ENCODE measurements at places on chromosomes 12 and 14. TPM values are rescaled to one million over a fixed set of nuclear protein-coding genes. Genes with fewer than 3 reads are reported as not detected.

- no peak for DNase-seq
Observed at GRCh38 chr12:110373025-110373424, 30.5 kb downstream of the ANAPC7 start.

Gene LRP10
- total RNA-seq: 4.2 TPM

Gene HSPB8
- not detected for total RNA-seq

DNA sequence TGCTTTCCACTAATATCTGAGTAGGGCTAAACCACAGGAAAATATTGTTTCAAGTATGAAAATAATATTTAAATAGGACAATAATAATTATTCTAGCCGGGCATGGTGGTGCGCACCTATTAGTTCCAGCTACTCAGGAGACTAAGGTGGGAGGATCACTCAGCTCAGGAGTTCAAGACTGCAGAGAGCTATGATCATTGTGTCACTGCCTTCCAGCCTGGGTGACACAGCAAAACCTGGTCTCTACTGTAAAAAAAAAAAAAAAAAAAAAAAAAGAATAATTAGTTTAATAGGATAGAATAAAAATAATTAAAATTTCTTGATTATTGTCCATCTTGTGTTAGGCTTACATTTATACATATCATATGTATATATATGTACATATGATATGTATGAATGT lies 38.5 kb upstream of the BAZ1A start:
- no peak for DNase-seq

Gene DHH
- total RNA-seq: not detected

Gene ANKRD33
- total RNA-seq: 0.39 TPM

Gene FOXN4
- not detected for total RNA-seq

Gene MAP1LC3B2
- 1.5 TPM for total RNA-seq

DNA sequence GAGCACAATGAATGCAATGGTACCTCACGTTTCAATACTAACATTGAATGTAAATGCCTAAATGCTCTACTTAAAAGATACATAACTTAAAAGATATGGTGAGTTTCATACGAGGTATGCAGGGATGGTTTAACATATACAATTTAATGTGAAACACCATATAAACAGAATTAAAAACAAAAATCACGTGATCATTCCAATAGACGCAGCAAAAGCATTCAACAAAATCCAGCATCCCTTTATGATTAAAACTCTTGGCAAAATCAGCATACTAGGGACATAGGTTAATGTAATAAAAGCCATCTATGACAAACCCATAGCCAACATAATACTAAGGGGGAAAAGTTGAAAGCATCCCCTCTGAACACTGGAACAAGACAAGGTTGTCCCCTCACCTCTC lies 845.7 kb downstream of the SLC16A7 start:
- no peak for DNase-seq

DNA sequence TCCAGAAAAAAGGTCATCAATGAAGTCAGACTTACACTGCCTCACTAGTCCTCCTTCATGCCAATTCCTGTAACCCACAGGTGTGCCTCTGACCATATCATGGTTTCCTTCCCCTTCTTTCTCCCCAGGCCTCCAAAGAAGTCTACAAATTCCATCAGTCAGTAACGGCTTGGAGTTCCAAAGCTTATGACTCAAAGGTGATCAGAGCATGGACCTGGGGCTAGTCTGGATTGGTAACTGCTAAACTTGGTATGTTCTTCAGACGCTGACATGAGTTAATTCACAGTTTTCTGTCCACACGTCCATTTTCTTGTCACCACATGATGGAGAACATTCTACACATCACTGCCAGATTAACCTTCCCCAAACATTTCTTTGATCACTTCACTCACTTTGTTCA lies 560.4 kb downstream of the ETNK1 start:
- DNase-seq: no peak

- DNase-seq: no peak
Observed at GRCh38 chr12:19891936-19892591, 452.8 kb downstream of the AEBP2 start.

Gene TAS2R9
- total RNA-seq: not detected

- no peak for DNase-seq
Observed at GRCh38 chr12:116317986-116318575, 40.6 kb upstream of the MED13L start.

Gene TAS2R42
- not detected for total RNA-seq

DNA sequence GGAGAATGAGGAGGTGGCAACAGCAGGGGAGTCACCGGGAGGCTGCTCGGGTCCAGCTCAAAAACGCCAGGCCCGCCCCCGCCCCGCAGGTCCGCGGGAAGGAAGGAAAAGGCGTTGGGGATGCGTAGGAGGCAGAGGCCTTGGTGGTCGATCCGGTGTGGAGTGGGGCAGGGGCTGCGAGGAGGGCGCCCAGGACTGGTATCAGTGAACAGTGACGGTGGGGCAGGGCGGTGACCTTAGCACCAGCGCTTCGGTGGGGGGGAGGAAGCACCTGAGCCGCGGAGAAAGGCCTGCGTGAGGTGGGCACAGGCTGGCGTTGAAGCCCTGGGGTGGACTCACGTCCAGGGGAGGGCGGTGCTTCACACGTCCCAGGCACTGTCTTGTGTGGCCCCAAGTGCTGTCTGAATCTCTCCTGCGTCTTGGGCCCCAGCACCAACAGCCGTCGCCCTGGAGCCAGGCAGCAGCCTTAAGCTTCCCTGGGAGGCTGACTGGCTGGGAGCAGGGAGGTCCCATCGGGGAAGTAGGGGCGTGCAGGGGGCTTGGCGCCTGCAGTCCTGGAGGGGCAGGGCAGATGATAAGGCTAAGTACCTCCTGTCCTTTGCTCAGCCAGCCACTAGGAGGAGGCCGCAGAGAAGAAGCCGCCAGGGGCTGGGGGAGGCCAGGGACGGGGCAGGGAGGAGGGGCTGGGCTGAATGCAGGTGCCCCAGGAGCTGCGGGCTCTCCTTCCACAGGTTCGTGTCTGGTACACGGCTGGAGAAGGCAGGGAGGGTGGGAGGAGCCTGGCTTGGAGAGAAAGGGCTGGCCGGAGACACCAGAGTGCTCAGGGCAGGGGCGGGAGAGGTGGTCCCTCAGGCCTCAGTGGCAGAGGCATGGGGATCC lies 26.5 kb downstream of the ZBTB42 start:
- DNase-seq: peak; percentile 90

DNA sequence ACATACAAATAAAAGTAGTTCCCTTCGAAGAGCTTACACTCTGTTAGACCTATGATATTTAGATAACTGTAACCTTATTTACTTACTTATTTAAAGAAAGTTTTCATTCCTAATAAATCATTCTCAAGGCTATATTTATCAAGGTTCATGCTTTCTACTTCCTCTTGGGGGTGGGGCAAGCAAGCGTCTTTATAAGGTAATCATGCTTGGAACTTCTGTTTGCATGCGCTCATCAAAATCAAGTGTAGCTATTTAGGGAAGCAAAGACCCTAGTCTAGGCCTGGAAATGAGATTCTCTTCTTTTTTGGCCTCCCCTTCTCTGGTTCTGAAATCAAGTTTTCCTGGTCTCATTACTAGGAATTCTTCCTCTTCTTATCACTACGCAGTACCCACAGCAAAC lies 766 bp downstream of the RERG start:
- no peak for DNase-seq

Gene FAM186B
- total RNA-seq: 0.25 TPM

DNA sequence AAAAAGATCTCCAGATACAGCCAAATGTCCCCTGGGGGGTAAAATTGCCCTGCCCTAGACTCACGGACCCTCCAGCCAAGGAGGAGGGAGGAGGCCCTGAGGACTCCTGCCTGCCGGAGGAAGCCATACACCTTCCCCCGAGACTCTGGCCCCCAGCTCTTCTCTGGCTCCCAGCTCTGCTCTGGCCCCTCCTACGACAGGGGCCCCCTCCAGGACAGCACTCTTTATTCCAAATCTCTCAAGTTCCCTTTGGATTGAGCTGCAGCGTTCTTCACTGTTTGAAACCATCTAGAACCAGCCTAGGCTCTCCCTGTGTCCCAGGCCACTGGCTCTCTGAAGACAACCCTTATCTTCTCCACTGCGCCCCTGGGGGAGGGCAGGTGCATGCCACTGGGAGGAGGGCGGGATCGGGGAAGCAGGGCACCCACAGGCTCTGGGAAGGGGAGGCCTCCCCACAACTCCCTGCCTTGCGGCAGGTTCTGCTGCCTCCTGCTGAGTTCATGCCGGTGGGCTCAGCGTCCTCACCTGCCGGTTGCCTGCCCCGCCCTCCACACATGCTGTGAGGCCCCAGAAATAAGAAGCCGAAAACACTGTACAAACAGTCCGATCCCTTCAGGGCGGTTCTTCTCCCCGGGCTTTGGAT lies 112.7 kb downstream of the DICER1 start:
- no peak for DNase-seq

Gene RAD9B
- total RNA-seq: 0.17 TPM

Gene NGB
- not detected for total RNA-seq

DNA sequence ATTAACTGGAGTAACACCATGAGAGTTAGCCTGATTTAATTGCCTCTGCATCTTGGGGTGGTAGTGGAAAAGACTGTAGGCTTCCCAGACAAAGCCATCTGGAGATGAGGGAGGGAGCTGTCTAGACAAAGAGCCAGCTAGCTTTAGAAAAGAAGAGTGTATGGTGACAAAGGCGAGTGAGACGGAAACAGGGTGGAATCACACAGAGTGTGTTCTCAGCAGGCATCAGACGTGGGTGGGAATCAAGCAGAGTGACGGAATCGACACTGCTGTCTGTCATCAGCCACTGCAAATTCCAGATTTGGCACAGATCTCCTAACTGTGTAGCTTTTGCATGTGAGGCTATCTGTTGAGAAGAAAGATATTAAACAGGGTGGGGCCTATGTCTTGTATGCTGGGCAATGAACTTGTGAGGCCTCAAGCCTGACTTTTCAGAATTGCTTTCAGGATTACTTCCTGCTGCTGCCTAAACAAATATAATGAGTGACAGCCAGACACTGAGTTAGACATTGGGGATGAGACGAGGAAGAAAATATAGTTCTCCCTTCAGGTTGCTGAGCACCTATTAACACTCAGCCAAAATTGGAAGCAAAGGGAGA lies 236.5 kb upstream of the GRIP1 start:
- peak; percentile 66 for DNase-seq

DNA sequence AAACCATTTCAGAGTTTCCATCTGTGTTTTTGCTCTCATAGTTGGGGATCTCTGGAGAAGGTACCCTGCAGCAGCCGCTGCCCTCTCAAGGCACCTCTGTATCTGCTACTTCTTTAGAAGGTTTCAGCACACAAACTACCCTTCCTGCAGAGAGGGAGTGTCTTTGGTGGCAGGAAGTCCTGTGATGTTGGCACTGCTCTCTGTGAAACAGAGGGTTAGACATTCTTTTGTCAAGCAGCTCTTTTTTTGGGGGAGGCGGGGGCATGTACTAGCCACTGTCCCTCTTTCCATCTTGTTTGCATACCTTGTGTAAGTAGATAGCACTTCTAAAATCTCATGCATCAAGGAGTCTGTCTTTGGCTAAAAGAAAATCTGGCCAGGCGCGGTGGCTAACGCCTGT lies 352.6 kb downstream of the BMP4 start:
- DNase-seq: no peak
